ENCODE measurements at places on chromosomes 7 and 10.
A peak's percentile ranks its signal among the peaks of the same experiment; 100 is the strongest.

- DNase-seq: no peak
Measured at GRCh38 chr10:131902211-131902610, 1.4 kb downstream of the PPP2R2D start.

- no peak for DNase-seq
Measured at GRCh38 chr10:60237977-60238758, 151.5 kb downstream of the ANK3 start.

DNA sequence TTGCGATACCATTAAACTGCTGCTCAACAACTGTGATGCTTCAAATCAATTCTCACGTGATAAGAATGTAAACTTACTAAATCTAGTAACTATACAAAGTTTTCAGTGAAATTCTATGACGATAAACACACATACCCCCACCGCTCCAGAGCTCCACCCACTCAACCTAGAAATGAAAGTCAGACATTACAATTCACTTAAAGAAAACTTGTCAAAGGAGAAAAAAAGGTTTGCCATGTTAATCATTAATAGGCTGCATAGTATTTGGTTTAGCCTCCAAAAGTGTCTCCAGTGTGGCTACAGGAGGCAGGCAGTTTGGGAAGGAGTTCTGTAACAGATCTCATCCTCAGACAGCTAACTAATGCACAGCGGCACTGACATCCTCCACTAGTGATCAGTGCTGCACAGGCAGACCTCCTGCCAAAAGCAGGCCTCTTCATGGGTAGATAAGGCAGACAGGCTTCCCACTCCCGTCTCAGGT, 3.1 kb downstream of the HERPUD2 start:
- DNase-seq: peak; percentile 55

DNA sequence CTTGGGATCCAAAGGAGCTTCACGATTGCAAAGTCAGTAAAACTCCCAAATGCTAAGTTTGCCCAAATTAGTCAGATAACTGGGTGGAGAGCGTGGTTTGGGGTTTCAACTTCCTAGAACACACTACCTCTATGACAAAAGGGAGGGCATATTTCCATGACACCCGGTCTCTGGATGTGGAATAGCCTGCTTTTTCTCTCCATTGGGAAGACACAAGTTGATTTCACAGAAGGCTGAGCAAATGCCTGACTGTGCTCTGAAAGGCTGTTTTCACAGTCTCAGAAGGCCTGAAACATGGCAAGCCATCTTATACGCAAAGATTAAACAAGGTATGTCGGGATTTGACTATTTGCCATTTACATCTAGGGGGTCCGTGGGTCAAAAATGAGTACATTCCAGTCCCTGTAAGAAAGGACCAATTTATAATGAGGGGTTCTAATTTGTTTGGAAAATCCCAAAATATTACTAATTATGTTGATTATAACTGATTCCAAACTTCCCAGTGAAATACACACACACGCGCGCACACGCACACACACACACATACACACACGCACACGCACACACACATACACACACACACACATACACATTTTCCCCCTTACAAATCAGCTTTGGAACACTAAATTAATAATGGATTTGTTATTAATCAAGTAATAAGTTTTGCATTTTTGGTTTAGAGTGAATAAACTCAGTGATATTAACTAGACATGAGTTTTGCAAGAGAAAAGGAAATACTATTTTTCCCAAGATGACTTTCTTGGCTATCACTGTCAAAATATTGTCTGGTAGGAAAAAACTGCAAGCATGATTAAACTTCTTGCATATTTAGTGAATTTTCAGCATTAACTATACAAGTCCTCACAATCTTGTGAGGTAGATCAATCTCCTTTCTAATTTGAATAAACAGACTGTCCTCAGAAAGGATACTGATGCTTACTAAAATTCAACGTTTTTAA, 105.0 kb downstream of the PRTFDC1 start:
- no peak for DNase-seq

- DNase-seq: no peak
Measured at GRCh38 chr7:36190447-36191291, 37.6 kb downstream of the EEPD1 start.

Data from CD4-positive, alpha-beta T cell treated with Interleukin-12 subunit alpha and Interleukin-12 subunit beta, for 1 hour (primary cell).